ENCODE measurements at places on chromosomes 13 and 19. TPM values are rescaled to one million over a fixed set of nuclear protein-coding genes. Genes with fewer than 3 reads are reported as not detected.

GRCh38 chr13:68481130-68481529, 1251.0 kb upstream of the PCDH9 start:
- H3K4me3 ChIP-seq = no peak overlapping the region
- H3K4me1 ChIP-seq = no peaks in the 10 kb centered on the region
- no peaks in the 10 kb centered on the region for H3K36me3 ChIP-seq

DNA sequence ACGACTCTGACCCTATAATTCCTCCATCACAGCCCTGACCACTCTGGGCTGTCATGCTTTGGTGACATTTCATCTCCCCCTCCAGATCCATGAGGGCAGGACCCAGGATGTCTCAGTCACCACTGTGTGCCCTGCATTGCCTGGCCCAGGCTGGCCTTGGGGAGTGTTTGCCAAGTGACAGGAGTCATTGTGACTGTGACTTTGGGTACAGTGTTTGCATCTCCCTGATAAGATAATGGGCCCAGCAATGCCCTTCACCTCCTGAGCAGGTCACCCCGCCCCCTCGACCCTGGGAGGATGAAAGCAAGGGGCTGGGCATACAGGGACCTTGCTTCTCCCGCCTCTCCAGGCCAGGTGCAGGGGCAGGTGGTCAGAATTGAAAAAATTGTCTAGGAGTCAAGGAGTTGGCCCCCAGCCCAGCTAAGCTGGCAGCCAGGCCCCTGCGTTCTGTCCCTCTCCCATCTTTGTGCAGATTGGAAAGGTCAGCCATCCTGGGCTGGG, 5.9 kb upstream of the ATP4A start:
- no peak overlapping the region for H3K27ac ChIP-seq
- no peak overlapping the region for H3K4me3 ChIP-seq
- DNase-seq = no peak
- no peaks in the 10 kb centered on the region for H3K4me1 ChIP-seq
- H3K27me3 ChIP-seq = no peaks in the 10 kb centered on the region

DNA sequence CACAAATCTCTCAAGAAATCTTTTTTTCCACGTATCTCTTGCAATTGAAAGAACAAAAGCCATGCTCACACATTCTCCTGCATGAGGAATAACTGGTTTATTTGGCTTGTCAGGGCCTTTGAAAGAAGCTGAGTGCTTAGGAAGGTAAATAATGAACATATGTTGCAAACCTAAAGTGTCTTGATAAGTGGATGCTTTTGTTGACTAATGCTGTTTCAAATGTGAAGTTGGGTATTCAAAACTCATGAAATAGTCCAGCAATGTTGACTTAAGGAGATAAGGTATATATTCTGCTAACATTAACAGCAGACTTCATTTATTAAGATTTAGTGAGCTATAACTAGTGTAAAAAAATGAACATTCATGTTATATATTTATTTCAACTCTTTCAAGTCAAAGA, 1792.7 kb upstream of the MIR17HG start:
- no peak for DNase-seq
- H3K36me3 ChIP-seq = no peaks in the 10 kb centered on the region
- H3K4me1 ChIP-seq = no peaks in the 10 kb centered on the region
- no peaks in the 10 kb centered on the region for H3K27me3 ChIP-seq
- no peak overlapping the region for H3K4me3 ChIP-seq

GRCh38 chr19:55809381-55810058, 22.3 kb downstream of the NLRP11 start:
- no peak overlapping the region for H3K27ac ChIP-seq
- DNase-seq = no peak
- H3K4me3 ChIP-seq = no peak overlapping the region
- H3K36me3 ChIP-seq = no peaks in the 10 kb centered on the region
- no peaks in the 10 kb centered on the region for H3K4me1 ChIP-seq
- H3K27me3 ChIP-seq = no peaks in the 10 kb centered on the region

GRCh38 chr13:86425170-86425815, 626.1 kb upstream of the SLITRK6 start:
- no peaks in the 10 kb centered on the region for H3K4me1 ChIP-seq
- H3K36me3 ChIP-seq = no peaks in the 10 kb centered on the region
- no peak overlapping the region for H3K4me3 ChIP-seq
- no peaks in the 10 kb centered on the region for H3K27me3 ChIP-seq
- DNase-seq = no peak

- DNase-seq = no peak
- no peaks in the 10 kb centered on the region for H3K4me1 ChIP-seq
- H3K27ac ChIP-seq = no peak overlapping the region
- peaks cover 3% of the 10 kb centered on the region for H3K36me3 ChIP-seq
Observed at GRCh38 chr13:99363391-99363790, 56.2 kb upstream of the GPR183 start.

- no peaks in the 10 kb centered on the region for H3K27me3 ChIP-seq
- no peak for DNase-seq
- H3K4me1 ChIP-seq = no peaks in the 10 kb centered on the region
- peaks cover 60% of the 10 kb centered on the region for H3K36me3 ChIP-seq
- no peak overlapping the region for H3K27ac ChIP-seq
Observed at GRCh38 chr19:11116507-11116906, 27.2 kb downstream of the LDLR start.

DNA sequence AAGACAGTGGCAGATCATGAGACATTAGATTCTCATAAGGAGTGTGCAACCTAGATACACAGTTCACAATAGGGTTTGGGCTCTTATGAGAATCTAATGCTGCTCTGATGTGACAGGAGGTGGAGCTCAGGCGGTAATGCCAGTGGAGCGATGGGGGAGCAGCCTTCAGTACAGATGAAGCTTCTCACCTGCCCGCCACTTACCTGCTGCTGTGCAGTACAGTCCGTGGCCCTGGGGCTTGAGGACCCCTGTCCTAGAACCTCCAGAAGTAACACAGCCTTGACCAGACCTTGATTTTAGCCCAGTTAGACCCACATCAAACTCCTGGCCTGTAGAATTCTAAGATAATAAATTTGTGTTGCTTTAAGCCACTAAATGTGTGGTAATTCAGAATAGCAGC, 215.1 kb upstream of the MIR17HG start:
- H3K4me1 ChIP-seq = peaks cover 34% of the 10 kb centered on the region
- no peak overlapping the region for H3K4me3 ChIP-seq
- no peak overlapping the region for H3K27ac ChIP-seq
- H3K36me3 ChIP-seq = no peaks in the 10 kb centered on the region

- DNase-seq = no peak
- no peaks in the 10 kb centered on the region for H3K27me3 ChIP-seq
- H3K4me1 ChIP-seq = peaks cover 7% of the 10 kb centered on the region
- no peak overlapping the region for H3K27ac ChIP-seq
Observed at GRCh38 chr13:67238277-67238859, 8.2 kb upstream of the PCDH9 start.

GRCh38 chr13:97567510-97568243, 133.7 kb downstream of the RAP2A start:
- no peak overlapping the region for H3K4me3 ChIP-seq
- no peak overlapping the region for H3K27ac ChIP-seq
- H3K36me3 ChIP-seq = no peaks in the 10 kb centered on the region
- H3K4me1 ChIP-seq = peaks cover 11% of the 10 kb centered on the region
- DNase-seq = no peak

GRCh38 chr13:36772853-36773252, 46.2 kb upstream of the RFXAP start:
- H3K27me3 ChIP-seq = no peaks in the 10 kb centered on the region
- H3K27ac ChIP-seq = no peak overlapping the region
- no peak overlapping the region for H3K4me3 ChIP-seq
- no peaks in the 10 kb centered on the region for H3K36me3 ChIP-seq
- DNase-seq = no peak

Gene NOSIP
- 30.8 TPM for total RNA-seq

Gene PROZ
- not detected for total RNA-seq

Gene GPR32
- total RNA-seq = not detected

Gene PRR20A
- total RNA-seq = not detected

Gene LILRB4
- total RNA-seq = 8.5 TPM

Gene GARIN5A
- not detected for total RNA-seq

Measured in thoracic aorta (tissue), 2 donors.